ENCODE measurements at places on chromosomes 7 and 10.

- DNase-seq = no peak
Measured at GRCh38 chr10:9219860-9220259, 1165.4 kb downstream of the GATA3 start.

DNA sequence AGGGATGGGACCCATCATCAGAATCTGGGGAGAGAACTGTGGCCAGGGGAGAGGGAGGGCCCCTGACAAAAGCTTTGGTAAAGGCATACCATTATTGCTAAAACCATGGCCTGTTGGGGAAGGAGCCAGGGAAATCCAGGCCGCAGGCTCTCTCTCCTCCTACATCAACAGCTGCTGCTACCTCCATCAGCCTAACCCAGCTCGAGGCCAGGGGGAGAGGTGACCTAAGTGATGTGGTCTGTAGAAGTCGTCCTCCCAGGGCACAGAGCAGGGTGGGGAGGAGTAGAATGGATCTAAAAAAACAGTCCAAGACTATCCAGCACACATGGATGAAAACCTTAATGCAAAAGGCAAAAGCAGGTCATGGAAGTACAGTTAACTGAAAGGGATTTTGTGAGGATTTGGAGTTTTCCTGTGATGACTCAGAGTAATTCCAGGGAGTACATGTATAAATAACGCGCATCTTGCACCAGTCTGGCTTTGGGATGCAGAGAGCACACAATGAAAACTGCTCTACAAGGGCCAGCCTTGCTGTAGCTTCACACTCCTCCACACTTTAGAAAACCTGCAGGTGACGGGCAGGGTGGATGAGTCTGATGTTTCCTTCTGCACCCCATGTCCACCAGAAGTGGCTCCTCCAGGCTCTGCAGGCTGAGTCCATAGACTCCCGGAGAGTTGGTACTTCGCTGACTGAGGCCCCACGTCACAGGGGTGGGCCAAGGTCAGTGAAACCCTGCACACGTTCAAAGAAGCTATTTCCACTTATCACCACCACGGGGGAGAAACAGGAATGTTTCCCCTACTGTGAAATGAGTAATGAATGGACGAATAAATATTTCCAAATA lies 38.5 kb upstream of the MSMB start:
- DNase-seq = no peak

DNA sequence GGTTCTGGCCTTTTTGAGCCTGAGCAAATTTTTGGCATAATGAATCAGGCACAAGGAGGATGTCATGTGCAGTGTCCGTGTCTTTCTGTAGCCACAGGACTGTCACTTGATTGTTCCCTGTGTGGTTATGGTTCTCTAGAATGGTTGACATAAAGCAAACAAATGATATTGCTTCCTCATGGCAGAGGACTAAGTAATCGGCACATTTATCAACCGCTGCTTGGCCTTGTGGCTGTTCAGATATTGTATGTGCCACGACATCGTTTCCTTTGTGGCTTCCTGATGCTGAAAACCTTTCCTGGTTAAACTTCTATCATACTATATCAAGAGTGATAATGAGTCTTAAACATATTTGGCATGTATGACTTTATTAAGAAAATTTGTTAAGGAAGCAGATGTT lies 598.8 kb downstream of the SUGCT start:
- DNase-seq = no peak

DNA sequence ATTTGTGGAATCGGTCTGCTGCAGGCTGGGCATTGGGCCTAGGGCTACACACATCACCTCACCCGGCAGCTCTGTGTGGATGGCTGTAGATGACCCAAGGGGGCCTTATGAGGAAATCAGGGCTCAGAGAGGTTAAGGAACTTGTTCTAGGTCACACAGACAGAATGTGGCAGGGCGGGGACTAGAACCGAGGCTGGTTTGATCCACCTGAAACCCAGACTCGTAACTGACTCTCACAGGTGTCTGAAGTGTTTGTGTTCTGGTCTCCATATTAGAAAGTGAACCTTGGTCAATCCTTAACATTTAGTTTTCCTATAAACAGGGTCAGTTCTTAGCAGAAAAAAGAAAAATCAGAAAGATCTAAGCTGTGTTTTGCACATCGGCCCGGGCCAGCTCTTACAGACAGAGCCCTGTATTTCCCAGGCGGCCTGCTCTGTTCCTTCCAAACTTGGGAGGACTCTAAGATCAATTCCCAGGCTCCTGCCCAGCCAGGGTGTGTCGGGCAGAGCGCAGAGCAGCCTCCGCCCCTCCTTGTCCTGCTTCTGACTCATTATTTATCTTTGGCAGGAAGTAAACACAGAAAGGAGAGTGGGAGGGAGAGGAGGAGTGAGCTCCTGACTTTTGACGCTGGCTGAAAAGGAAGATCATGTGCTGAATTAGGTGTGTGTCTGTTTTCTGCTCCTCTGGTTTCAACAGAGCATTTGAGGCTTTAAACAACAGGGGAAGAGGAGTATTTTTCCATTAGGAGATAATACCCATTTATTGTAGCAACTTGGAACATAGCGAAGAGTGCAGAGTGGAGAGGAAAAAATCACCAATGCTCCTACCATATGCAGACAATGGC lies 74.1 kb downstream of the TACC2 start:
- no peak for DNase-seq

DNA sequence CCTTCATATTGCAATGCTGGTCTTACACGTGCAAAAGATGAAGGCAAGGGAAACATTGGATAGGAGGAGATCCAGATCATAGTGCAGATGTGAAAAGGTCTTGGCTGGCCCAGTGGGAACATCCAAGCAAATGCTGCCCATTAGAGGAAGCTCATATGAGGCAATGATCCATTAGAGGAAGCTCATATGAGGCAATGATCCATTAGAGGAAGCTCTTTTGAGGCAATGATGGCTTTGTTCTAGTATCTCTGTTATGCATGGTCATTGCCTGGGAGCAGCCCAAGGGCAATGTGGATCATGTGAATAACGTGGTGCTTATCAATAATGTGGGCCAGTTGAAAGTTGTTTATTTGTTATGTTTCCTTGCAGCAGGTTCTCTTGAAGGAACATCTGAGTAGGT lies 37.8 kb downstream of the STEAP4 start:
- no peak for DNase-seq

DNA sequence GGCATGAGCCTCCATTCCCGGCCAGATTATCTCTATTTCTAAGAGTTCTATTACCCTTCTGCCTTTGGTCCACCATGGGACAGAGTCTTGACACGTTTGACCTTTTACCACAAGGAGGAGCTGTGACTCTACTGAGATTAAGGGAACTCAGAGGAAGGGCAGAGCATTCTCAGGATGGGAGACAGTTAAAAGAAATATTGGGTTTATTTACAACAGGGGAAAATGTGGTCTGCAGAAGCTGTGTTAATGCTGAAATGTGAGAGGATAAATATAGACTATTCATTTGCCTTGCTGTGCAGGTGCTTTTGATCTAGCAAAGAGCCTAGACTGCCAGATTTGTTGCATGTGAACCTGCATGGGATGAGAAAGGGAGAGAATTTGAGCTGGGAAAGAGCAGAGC lies 45.8 kb upstream of the PRSS58 start:
- no peak for DNase-seq

DNA sequence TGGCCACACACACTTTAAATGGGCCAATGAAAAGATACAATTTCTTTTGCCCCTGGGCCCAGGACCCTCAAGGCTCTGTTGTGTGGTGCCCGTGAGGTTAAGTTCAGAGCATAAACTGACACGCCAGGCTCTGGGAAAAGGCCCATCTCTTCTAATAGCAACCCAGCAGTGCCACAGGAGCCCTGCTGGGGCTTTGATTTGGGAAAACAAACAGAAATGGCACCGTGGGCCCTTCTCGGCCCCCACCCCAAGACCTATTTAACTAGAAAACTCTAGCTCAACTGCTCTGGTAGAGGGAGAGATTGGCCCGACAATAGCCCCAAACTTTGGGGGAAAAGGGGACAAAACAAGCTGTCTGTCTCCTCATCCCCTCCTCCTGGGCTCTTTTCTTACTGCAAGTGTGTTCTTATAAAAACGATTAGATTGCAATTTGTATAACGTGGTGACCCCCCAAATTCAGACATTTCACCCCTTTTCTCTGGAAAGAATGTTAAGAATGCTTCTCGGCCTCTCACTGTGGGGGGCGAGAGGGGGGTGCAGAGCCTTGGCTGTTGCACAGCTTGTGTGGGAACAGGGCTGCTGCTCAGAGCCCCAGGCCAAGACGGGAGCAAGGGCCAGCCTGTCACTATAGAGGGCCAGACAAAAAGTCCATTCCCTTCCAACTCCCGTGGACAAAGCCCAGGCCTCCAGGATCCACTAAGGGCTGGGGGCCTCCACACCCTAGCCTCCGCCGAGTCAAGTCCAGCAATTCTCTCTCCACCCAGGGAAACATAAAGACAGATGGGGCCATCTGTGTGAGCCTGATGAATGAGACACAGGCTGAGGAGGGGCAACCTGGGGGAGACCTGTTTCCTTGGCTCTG lies 26.8 kb downstream of the DPCD start:
- no peak for DNase-seq

- DNase-seq = no peak
Measured at GRCh38 chr10:127151981-127152699, 44.3 kb downstream of the INSYN2A start.

GRCh38 chr7:137282043-137282442 lies 61.5 kb downstream of the PTN start:
- no peak for DNase-seq

DNA sequence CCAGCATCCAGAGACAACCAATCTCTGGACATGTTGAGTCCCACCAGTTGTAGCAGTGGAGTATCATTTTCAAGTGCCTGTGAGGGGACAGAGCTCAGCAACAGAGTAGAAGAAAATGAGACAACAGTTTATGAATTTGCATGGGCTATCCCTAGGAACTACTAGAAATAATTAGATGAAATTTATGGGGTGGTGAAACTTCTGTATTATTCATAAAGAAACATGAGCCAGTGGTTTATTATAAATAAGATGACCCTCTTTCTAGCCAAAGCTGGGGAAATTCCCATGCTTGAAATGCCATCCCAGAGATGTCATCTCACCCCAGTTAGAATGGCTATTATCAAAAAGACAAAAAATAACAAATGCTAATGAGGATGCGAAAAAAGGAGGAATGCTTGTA lies 55.1 kb upstream of the ITGB8 start:
- DNase-seq = no peak

DNA sequence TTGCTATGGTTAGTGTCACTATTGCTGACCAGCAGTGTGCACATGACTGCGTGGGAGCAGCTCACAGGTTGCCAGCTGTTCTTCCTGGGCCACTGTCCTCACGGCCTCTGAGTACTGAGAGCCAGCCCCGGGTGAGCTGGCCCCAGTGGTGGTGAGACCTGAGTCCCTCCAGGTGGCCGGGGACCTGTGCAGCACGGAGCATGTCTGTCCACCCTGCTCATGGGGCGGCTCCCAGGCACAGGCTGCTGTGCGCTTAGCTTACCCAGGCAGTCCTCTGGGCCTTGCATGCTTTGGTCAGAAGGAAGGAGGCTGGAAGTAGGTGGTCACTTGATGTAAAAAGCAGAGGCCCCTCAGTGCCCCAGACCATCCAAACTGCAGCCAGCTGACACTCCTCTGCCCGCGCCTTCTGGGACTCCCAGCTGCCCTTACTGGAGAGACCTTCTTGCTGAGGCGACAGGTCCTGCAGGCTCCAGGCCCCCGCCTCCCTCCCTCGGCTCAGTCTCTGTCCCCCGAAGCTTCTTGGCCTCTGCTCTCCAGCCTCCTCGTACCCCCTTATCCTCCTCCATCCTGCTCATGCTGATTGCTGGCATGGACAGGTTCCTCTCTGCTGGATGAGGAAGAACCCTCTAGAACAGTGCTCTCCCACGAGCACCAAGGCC lies 30.9 kb upstream of the DPYSL4 start:
- DNase-seq = no peak

GRCh38 chr7:115328018-115328417 lies 406.1 kb downstream of the MDFIC start:
- DNase-seq = no peak

DNA sequence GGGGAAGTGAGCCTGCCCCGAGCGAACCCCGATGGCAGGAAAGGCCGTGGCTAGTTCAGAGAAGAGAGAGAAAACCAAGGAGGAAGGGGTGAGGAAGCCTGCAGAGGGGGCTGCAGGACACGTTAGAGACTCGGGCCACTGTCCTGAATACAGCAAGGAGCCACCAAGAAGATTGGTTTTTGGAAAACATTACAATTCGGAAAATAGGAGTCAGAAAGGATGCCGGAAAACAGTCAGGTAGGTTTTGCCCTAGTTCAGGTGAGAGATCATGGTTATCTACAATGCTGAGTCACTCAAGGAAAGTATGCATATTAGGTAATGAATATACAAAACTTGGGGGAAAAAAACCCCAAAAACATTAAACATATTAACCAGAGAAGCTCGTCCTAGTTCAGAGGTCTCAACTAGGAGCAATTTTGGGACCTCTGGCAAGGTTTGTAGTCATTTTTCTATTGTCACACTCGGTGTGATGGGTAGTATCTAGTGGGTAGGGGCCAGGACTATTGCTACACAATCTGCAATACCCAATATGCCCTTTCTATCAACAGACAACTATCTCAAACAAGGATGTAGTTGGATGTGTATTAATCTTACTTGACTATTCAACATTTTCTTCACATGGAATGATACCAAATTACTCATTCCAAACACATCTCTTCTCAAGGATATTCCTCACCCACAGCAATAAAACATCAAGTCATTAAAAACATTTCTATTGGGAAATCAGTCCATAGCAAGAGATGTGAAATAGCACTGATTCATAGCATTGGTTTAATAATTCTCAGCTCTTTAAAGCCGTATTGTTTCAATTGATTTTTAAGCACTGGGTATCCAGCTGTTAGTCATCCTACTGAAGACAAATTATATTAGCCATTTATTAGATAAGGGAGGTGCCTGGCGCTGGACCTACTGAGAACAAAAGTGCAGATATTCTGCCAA lies 74.4 kb upstream of the RSU1 start:
- DNase-seq = peak; percentile 30

- no peak for DNase-seq
Measured at GRCh38 chr7:115940460-115941060, 90.0 kb downstream of the TFEC start.

DNA sequence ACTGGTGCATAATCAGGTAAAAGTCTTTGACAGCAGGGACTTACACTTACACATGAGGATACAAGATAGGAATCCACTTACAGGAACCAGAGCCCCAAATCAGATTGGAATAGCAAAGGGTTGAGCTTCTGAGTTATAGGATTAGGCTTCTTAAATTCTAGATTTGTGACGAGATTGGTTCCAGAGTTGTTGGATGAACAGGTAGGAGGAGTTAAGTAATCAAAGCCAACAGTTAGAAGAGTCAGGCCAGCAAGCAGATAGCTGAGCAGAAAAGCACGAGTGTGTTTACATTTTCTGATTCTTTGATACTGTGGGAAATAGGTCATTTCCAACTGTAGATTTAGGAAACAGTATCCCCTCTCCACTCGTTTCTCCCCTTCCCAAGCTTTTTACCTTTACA lies 167.0 kb downstream of the MDFIC start:
- DNase-seq = no peak

Measured in activated T-cell treated with anti-CD3 and anti-CD28 coated beads for 48 hours (primary cell).